ENCODE measurements at places on chromosomes 4 and X.

DNA sequence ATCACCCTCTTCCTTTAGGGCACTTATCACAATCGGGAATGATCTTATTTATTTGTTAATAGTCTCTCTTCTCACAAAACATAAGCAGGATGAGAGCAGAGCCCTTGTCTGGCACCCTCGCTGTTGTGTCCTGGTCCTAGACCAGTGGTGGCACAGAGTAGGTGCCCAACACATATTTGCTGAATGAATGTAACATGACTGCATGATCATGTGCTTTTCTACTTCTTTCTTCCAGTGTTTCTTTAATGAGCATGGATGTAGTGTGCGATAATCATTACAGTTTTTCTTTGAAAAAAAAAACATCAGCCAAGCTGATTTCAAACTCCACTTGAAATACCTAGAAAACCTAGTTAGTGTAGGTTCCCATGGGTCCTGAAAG, 164.1 kb downstream of the CHIC2 start:
- no peak for DNase-seq

DNA sequence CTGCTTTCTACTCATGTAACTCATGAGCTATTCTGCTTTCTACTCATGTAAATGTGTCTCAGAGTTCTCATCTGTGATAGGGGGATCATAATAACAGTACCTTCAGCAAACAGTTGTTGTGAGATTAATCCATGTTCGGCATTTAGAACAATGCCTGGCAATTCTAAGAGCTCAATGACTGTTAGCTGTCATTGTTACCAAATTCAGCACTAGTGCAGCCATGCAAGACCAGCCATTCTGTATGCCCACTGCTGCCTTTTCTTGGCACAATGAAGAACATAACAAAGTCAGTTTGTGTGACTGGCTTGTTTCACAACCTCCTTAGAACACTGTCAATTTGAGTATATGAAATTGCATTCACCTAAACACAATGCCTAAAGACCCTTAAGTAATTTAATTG, 163.2 kb downstream of the ANK2 start:
- no peak for DNase-seq

DNA sequence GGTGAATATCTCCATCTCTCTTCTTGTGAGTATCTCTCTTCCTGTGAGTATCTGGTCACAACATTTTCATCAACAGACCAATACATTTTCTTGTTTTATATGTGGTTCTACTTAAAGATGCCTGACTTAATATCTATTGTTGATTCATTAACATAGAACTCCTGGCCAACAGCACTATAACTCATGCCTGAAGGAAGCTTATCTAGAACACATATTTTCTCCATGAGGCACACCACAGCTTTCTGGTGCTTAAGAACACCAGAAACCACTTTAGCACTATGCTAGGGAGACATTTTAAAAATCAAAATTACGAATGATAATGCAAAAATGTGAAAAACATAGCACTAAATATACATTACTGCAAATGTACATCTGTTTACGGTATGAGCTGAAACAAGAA, 190.4 kb downstream of the GABRB1 start:
- no peak for DNase-seq

GRCh38 chr4:70614184-70614555, 14.4 kb upstream of the ENAM start:
- DNase-seq, result no peak

- DNase-seq, result no peak
Observed at GRCh38 chr4:107278791-107279483, 242.8 kb upstream of the DKK2 start.

All from hematopoietic multipotent progenitor cell treated with erythropoietin and hydrocortisone succinate and interleukin-3 and kit ligand, for 6 days (in vitro differentiated cells).